Cardiac muscle cell (in vitro differentiated cells and primary cell): ENCODE measurements at places on chromosomes 6 and 20.

DNA sequence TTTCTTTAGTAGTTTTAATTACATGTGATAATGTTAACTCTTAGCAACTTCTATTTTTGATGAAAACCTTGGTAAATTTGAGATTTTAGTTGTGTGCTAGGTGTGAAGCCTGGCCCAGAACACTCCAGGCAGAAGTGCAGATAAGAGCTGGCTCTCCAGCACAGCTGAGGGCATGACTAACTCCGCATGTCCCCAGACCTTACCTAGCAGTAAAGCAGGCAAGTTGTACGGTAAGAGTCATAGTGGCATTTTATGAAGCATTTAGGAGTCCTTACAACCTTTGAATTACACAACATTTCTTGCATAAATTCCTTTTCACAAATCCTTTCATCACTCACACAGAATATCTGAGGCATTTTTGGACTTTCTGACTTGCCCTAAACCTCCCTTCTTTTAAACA lies 67.2 kb downstream of the OPRM1 start:
- H3K27me3 ChIP-seq: no peaks in the 10 kb centered on the region
- no peak overlapping the region for H3K4me3 ChIP-seq
- no peak for DNase-seq
- no peaks in the 10 kb centered on the region for H3K4me1 ChIP-seq

- H3K4me1 ChIP-seq: no peaks in the 10 kb centered on the region
- H3K36me3 ChIP-seq: no peaks in the 10 kb centered on the region
- H3K27ac ChIP-seq: no peak overlapping the region
- no peak overlapping the region for H3K4me3 ChIP-seq
- no peak for DNase-seq
Observed at GRCh38 chr6:52377538-52378221, 15.7 kb downstream of the PAQR8 start.

- H3K27me3 ChIP-seq: no peaks in the 10 kb centered on the region
- no peaks in the 10 kb centered on the region for H3K4me1 ChIP-seq
- no peaks in the 10 kb centered on the region for H3K36me3 ChIP-seq
- no peak overlapping the region for H3K4me3 ChIP-seq
- peak; percentile 71 for DNase-seq
Observed at GRCh38 chr6:153084393-153084792, 46.7 kb downstream of the RGS17 start.

DNA sequence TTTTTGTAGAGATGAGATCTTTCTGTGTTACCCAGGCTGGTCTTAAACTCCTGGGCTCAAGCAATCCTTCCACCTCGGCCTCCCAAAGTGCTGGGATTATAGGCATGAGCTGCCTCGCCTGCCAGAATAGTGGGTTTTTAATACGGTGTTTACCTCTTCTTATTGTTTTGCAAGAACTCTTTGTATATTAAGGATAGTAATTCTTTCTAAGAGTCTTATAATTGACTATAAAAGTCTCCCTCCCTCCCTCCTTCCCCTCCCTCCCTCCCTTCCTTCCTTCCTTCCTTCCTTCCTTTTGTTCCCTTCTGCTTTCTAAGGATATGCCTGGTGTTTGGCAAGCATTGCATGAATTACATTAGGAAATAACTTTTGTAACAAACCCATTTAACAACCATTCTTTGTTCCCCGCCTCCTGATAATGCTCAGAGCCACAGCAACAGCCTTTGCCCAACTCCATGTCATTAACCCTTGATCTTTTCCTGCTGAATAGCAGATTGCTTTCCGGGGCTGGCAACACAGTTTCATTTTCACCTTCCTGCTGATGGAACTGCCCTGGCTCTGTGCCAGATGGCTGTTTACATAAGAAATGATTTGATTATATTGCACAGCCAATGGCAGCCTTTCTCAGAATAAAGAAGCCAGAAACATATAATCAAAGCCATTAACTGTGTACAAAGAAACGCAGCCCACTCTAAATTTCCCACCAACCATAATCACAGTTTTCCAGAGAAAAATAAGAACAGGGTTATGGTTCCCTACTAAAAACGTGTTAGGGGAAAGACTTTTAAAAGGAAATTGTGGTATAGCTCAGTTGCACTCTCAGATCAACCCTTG lies 143.7 kb upstream of the PTPN1 start:
- no peaks in the 10 kb centered on the region for H3K4me1 ChIP-seq
- peak; percentile 92 for DNase-seq
- H3K4me3 ChIP-seq: no peak overlapping the region
- no peaks in the 10 kb centered on the region for H3K27me3 ChIP-seq
- no peak overlapping the region for H3K27ac ChIP-seq

GRCh38 chr20:48656661-48657211 lies 171.1 kb downstream of the PREX1 start:
- no peak overlapping the region for H3K4me3 ChIP-seq
- H3K27ac ChIP-seq: no peak overlapping the region
- no peak for DNase-seq
- no peaks in the 10 kb centered on the region for H3K4me1 ChIP-seq
- H3K27me3 ChIP-seq: no peaks in the 10 kb centered on the region

- no peaks in the 10 kb centered on the region for H3K27me3 ChIP-seq
- no peaks in the 10 kb centered on the region for H3K36me3 ChIP-seq
- H3K4me1 ChIP-seq: no peaks in the 10 kb centered on the region
- H3K4me3 ChIP-seq: no peak overlapping the region
Observed at GRCh38 chr20:15940127-15940526, 633.1 kb downstream of the KIF16B start.

- no peaks in the 10 kb centered on the region for H3K27me3 ChIP-seq
- no peak overlapping the region for H3K27ac ChIP-seq
- no peaks in the 10 kb centered on the region for H3K36me3 ChIP-seq
- no peaks in the 10 kb centered on the region for H3K4me1 ChIP-seq
- DNase-seq: no peak
Observed at GRCh38 chr20:33936656-33937055, 57.1 kb upstream of the RALY start.

GRCh38 chr6:141307309-141307998 lies 825.3 kb upstream of the GJE1 start:
- DNase-seq: no peak
- no peaks in the 10 kb centered on the region for H3K4me1 ChIP-seq
- no peak overlapping the region for H3K4me3 ChIP-seq
- no peak overlapping the region for H3K27ac ChIP-seq
- no peaks in the 10 kb centered on the region for H3K36me3 ChIP-seq

GRCh38 chr20:36493051-36493800 lies 48.1 kb upstream of the MYL9 start:
- H3K4me3 ChIP-seq: no peak overlapping the region
- peaks cover 19% of the 10 kb centered on the region for H3K4me1 ChIP-seq
- peak overlapping the region; percentile 50 for H3K27ac ChIP-seq

DNA sequence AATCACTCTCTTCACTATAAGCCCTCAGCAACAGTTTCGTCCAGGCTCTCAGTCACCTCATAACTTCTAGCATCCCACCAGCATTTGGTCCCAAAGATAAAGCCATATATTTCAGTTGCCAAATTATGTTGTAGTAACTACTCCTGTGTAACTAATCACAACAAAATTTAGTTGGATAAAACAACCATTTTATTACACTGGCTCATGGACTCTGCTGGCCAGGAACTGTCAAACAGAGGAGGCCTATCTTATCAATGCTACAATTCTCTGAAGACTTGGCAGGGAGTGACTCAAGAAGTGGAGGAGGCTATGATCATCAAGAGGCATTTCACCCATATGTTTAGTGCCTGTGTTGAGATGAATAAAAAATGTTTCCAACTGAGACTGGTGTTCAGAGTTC lies 1082.3 kb upstream of the GJE1 start:
- H3K4me3 ChIP-seq: no peak overlapping the region
- DNase-seq: peak; percentile 82
- no peaks in the 10 kb centered on the region for H3K36me3 ChIP-seq
- H3K27ac ChIP-seq: peak overlapping the region; percentile 38

GRCh38 chr6:137764464-137764863 lies 102.6 kb upstream of the TNFAIP3 start:
- no peaks in the 10 kb centered on the region for H3K4me1 ChIP-seq
- DNase-seq: peak; percentile 13
- H3K27me3 ChIP-seq: no peaks in the 10 kb centered on the region
- no peak overlapping the region for H3K4me3 ChIP-seq

DNA sequence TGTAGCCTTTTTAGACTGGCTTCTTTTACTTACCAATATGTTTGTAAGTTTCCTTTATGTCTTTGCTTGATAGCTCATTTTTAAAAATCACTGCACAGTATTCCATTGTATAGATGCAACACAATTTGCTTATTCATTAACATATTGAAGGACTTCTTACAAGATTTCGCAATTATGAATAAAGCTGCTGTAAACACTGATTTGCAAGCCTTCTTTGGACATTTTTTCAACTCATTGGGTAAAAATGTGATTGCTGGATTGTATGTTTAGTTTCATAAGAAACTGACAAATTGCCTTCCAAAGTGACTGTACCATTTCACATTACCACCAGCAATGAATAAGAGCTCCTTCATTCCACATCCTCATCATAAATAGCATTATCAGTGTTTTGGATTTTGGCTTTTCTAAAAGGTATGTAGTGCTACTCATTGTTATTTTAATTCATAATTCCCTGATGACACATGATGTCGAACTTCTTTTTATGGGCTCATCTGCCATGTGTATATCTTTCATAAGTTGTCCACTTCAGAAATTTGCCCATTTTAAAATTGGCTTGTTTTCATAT lies 80.7 kb downstream of the TFAP2B start:
- H3K4me3 ChIP-seq: no peak overlapping the region
- no peak for DNase-seq
- H3K4me1 ChIP-seq: no peaks in the 10 kb centered on the region
- H3K27me3 ChIP-seq: no peaks in the 10 kb centered on the region

DNA sequence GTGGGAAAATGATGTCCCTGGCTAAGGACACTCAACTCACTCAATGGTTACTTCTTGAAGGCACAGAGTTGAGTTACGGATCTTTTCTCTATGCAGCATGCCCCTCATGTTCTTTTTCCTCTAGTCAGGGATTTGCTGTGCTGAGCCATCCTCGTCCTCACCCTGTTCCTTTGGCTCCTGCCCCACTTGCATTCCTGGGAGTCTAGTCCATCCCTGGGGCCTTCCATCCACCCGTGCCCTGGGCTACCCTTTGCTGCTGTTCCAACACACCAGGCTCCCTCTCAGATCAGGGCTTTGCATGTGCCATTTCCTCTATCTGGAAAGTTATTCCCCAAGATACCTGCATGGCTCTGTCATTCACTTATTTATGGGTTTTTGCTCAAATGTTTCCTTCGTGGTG lies 13.3 kb upstream of the KCNG1 start:
- no peaks in the 10 kb centered on the region for H3K27me3 ChIP-seq
- H3K4me3 ChIP-seq: no peak overlapping the region
- H3K27ac ChIP-seq: no peak overlapping the region
- DNase-seq: no peak
- no peaks in the 10 kb centered on the region for H3K4me1 ChIP-seq

DNA sequence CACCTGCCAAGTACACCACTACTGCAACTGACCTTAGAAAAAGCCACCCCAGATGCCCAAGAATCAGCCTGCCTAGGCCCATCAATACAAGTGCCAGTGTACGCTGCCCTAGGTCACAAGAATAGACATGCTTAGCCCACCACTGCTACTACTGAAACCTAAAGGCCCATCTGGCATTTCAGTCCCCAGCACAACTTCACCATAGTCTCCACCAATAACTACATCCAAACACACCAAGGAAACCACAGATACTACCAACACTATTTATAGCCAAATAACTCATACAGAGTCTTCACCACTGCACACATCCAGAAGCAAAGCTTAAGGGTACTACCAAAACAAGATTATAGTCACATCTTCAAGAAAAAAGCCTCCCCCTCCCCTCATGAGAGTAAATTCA lies 28.2 kb downstream of the TREML4 start:
- no peaks in the 10 kb centered on the region for H3K4me1 ChIP-seq
- H3K27ac ChIP-seq: no peak overlapping the region
- H3K36me3 ChIP-seq: no peaks in the 10 kb centered on the region
- DNase-seq: no peak
- no peak overlapping the region for H3K4me3 ChIP-seq

DNA sequence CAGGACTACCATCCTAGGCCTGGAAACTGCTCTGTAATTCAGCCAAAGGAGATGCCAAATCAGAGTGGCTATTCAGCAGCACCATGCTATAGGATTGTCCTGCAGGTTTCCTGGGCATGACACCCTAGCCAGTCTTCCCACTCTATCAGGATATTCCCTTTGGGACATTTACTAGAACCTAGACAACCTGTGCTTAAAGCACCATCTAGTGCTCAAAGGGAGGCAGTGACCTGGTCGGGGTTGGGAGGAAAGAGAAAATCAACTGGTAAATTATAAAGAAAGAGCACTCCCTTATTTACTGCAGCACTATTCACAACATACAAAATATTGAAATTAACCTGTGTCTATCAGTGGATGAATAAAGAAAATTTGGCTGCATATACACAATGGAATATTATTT lies 67.2 kb upstream of the SMLR1 start:
- peak; percentile 7 for DNase-seq
- no peaks in the 10 kb centered on the region for H3K4me1 ChIP-seq
- no peaks in the 10 kb centered on the region for H3K27me3 ChIP-seq
- no peak overlapping the region for H3K27ac ChIP-seq
- H3K4me3 ChIP-seq: no peak overlapping the region
- no peaks in the 10 kb centered on the region for H3K36me3 ChIP-seq

DNA sequence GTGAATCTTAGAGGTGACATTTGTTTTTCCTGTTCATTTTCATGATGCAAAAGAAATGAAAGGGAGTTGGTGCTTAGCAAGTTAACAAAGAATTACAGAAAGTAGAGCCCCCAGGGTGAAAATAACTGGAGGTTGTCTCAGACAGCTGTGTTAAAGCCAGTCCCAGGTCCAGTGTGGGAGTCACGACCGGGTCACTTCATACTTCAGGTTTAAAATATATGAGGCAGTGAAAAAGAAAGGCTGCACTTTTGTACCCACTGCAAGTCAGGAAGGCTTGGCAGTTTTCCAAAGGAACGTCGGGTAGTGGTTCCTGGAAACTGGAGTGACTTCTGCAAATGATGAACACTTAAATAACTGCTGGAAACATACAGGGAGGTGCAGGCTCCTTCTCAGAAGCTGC lies 91.5 kb upstream of the THBS2 start:
- no peaks in the 10 kb centered on the region for H3K4me1 ChIP-seq
- no peaks in the 10 kb centered on the region for H3K36me3 ChIP-seq
- no peak overlapping the region for H3K27ac ChIP-seq
- no peaks in the 10 kb centered on the region for H3K27me3 ChIP-seq
- H3K4me3 ChIP-seq: no peak overlapping the region

GRCh38 chr6:24460966-24461365 lies 28.4 kb downstream of the GPLD1 start:
- H3K36me3 ChIP-seq: no peaks in the 10 kb centered on the region
- no peak overlapping the region for H3K27ac ChIP-seq
- H3K27me3 ChIP-seq: no peaks in the 10 kb centered on the region
- DNase-seq: no peak
- no peak overlapping the region for H3K4me3 ChIP-seq

- no peak overlapping the region for H3K27ac ChIP-seq
- no peaks in the 10 kb centered on the region for H3K4me1 ChIP-seq
- H3K27me3 ChIP-seq: no peaks in the 10 kb centered on the region
- DNase-seq: no peak
Observed at GRCh38 chr6:160519603-160520042, 144.5 kb downstream of the LPA start.
